ENCODE measurements at places on chromosomes 1 and 21.

- DNase-seq = no peak
Observed at GRCh38 chr1:2209400-2210083, 15.0 kb upstream of the FAAP20 start.

DNA sequence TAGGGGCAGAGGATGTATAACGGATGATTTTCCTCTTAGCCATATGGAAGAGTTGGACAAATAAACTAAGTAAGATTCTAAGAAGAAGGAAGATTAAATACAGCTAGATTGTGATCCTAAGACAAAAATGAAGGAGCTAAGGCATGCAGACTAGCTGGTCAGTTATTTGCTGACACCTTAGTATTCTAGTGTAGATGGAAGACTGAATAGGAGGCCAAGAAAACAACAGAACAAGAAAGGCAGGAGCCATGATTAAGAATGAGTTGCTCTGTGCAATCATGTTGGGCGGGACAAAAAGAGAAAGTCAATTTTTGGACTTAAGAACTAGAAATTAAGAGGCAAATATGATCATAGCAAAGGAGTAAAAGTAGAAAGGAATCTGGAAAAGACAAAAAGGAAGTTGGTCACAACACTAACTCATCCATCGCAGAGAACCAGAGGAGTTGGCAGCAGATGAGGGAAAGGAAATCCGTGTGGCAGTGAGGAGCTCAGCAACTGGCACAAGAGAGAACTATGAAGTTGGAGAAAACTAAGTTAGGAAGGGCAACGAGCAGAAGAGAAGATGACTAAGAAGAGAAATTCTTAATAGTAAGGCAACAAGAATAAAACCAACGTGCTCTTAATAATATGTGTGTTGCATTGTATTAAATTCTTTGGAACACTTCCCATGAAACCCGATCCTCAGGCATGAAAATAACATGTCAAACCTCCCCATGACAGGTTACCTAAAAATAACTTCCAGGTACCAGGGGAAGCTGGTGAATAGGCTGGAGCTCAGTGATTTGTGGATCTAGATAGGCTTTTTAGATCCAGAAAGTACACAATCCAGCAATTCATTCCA is 234.4 kb downstream of the LTN1 start:
- no peak for DNase-seq

GRCh38 chr1:53929246-53929960 is 16.1 kb downstream of the IFT25 start:
- DNase-seq = no peak

GRCh38 chr1:7884757-7885156 is 31.9 kb upstream of the UTS2 start:
- no peak for DNase-seq

- DNase-seq = no peak
Observed at GRCh38 chr1:68087184-68087583, 36.8 kb upstream of the DIRAS3 start.

GRCh38 chr1:22292011-22292788 is 149.3 kb upstream of the WNT4 start:
- DNase-seq = no peak

DNA sequence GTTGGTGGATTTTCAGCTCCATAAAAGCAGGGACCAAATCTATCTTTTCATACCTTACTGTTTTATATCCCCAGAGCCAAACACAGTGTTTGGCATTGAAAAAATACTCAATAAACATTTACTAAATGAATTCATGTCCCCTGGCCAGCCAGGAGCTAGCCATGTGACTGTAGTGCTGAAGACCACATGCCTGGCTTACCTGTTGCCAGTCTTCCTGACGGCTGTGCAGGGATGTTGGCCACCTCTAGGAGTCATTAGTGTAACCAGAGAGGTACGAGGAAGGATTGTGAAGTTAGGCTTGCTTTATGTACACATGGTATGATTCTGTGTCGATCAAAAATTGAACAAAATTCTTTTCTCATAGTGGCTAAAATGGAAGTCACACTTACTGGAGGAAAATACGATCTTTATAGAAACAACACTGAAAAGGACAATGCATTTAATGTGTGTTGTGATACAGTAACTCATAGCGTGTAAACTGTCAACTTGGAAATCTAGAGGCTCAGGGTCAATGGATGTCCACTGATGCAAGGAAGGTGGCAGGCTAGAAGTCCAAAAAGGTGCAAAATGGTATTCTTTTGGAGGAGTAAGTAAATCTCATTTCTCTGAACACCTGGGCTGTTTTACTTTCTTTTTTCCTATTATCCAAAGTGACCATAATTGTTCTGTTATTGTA is 60.9 kb downstream of the FGGY start:
- no peak for DNase-seq

DNA sequence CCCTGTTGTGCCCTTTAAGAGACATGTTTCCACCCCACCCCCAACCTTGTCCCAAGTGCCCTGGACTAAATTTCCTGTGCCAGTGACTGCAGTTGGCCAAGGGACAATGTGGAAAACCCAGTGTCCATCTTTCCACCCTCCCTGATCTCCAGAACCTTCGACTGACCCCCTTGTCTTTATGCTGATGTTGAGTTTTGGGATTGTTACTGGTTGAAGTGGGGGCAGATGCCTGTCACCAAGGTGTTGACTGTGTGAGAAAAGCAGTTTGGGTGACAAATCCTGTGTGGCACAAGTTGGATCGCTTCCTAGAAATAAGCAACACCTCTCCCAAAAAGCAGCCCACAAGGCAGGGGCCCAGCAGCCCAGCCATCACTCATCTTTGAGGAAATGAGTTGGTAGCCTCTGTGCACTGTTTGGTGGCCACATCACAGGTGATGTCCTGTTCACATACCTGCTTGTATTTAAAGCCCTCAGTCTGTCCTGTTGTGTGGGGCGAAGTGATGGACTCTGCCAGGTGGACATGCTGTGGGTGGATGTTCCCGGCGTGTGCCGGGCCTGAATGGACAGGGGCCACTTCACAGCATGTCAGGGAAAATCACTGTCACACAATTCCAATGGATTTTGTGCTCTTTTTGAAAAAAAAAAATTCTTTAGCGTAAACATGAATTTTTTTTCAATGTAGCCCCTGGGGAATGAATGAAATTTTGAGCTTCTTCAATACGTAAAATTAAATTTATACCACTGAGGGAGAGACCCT is 6.6 kb upstream of the MIIP start:
- DNase-seq = no peak

DNA sequence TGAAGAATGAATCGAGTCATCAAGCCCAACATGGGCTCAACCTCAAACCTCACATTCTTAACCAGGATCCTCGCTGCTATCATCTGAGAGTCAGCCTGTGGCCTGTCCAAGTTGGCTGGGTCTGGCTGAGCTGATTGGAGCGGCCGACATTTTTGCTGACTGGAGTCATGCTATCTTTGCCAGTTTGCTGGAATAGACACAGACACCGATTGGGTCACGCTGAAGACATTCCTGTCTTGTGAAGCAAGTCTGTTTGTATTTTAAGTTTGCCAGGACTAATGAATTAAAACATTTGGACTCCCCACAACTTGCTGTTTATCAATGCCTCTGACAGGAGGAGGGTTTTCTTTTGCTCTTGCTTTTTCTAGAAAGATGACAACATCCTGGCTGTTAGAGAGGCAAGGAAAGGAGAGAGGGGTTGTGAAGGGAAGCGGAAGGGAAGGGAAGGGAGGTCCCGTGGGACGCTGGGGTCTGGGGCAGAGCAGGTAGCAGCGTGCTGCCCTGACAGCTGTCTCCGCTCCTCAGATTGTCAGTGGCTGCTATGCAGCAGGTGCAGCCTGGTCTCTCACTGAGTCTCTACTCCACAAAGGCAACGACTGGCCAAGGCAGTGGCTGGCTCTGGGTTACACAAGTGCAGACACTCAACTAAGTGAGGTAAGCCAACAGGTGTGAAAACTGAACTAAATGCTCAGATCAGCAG is at the start of gene MAP3K7CL:
MAP3K7CL (plus strand) TSS at position 375 of the 700 bp plus-strand sequence. CDS start 2,701 bp downstream, outside the sequence.
- no peak for DNase-seq

- no peak for DNase-seq
Observed at GRCh38 chr1:40462956-40463590, 12.8 kb downstream of the ZFP69B start.

DNA sequence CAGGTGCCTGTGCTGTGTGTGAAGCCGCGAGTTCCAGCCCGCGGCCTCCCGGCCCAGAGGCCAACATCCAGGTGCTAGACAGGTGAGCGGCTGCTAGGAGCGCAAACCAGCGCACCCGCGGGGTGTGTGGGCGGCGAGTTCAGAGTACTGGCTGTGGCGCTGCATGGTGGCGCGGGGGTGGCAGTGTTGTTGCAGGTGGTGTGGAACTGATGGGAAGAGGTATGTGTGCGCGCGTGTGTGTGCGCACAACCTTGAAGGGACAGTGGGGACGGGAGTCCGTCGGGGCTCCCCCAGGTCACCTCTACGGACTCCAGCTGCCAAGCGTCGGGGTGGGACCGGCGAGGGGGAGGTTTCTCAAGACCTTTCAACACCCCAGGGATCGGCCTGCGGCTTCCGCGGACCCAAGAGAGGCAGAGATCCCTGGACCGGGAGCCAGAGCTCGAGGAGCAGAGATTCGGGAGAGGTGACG is 433 bp upstream of the DMBX1 start:
- DNase-seq = no peak

DNA sequence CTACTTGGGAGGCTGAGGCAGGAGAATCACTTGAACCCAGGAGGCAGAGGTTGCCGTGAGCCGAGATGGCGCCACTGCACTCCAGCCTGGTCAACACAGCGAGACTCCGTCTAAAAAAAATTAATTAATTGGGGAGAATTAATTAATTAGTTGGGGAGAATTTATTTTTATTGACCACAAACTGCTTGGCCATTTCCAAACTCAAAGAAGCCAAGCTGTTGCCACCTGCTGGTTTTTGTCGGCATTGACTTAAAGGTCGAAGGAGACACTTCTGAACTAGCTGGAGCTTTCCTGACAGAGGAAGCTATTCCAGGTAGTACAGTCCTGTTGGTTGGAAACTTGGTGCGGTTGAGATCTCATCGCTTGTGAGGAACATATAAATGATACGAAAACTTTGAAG is 13.1 kb downstream of the MAP1LC3C start:
- DNase-seq = no peak

DNA sequence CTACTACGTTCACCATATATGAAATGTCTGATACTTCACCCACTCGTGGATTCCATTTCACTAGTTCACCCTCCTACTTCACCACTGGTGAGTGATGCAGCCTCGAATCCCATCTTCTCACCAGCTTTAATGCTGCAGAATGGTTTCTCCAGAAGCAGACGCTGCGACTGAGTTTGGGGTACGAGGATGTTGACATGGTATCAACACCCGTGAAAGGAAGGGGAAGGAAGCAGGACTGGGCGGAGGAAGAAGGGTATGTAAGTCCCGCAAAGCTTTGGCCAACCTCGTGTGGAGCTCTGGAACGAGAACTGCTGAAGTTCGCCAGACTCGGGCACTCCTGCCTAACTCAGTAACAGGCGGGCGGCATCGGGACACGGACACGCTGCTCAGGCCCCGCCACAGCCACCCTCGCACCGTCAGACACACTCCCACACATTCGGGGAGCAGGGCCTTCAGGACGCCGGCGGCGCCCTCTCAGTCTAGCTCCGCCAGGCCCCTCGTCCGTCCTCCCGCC is 833 bp upstream of the DIP2A start:
- DNase-seq = no peak

DNA sequence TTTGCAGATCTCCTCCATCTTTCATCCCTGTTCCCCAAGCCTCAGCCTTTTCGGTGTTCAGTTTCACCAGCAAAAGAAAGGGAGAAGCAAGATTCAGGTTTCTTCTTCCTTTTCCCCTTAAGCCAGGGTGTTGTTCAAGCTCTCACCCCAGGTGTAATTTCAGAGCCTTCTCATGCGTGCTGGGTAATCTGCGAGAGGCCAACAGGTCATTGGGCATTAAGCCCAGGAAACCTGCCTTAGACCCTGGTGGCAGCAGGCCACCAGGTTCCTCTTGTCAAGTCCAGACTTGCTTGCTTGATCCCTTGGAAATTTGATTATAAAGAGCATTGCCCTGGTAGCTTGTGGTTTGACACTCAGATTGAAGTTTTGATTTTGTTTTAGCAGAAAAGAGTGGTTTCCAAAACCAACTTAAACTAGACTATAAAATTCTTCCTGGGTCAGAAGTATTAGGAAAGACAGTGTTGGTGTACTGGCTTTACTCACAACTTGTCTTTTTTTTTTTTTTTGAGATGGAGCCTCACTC is 6.9 kb downstream of the AKR1A1 start:
- DNase-seq = no peak

DNA sequence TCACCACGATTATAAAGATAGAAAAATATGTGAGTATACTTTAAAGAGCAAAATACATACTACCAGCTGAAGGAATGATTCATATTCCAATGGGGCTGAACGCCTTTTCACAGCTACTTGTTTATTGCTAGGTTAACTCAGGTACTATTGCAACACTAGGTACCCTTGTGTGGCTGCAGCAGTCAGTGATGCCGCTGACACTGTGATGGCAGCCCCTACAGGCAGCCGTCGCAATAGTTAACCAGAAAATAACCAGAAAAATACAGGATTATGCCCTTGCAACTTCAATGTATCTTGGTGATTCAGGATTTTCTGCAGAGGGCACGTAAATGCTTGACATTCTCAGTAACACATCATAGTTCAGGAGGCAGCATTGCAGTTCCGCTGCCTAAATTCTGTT is 1.6 kb upstream of the MARK1 start:
- DNase-seq = no peak

DNA sequence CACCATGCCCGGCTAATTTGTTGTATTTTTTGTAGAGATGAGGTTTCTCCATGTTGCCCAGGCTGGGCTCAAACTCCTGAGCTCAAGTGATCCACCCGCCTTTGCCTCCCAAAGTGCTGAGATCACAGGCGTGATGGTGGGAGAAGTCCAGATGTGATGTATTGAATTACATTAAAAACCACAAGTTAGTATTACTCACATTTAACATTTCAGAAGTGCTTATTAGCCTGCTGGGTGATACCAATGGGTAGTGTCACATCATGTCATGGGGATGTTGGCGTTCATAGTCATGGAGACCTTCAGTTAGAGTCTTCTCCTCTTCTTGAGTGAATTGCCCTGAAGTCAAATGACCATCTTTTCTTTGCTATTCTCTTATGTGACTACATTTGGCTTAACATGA is 63.6 kb upstream of the VAMP3 start:
- no peak for DNase-seq

- DNase-seq = no peak
Observed at GRCh38 chr1:44810101-44810761, 1.9 kb downstream of the BTBD19 start.

- DNase-seq = no peak
Observed at GRCh38 chr1:116908266-116908665, 1.4 kb upstream of the PTGFRN start.

DNA sequence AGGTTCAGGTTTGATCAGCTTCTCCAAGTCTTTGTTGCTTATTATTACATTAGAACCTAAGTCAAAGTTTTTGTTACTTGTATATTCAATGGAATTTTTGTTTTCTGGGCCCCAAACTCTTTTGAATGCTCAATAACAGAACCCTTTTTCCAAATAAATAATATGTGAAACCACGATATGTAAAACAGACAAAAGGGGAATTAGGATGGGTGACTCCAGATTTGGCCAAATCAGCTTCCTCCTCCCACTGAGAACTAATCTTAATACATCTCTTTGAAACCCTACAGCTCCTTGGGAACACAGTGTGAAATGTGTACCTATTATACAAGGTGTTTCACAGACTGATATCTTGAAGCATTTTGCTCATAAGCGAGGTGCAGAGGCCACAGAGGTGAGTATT is 67.0 kb upstream of the TNFSF18 start:
- DNase-seq = no peak

GRCh38 chr1:202088206-202088605 is 34.5 kb upstream of the GPR37L1 start:
- DNase-seq = no peak

All from cortex of kidney (tissue), 1 donor.